IMR-90 (cell line): ENCODE measurements at places on chromosomes 11 and 22. TPM values are rescaled to one million over a fixed set of nuclear protein-coding genes. Genes with fewer than 3 reads are reported as not detected.

- H3K4me3 ChIP-seq = no peak overlapping the region
- H3K27ac ChIP-seq = no peak overlapping the region
- H3K27me3 ChIP-seq = no peaks in the 10 kb centered on the region
- H3K36me3 ChIP-seq = no peaks in the 10 kb centered on the region; the same call in 1 of the 2 replicates
- no peak for DNase-seq
Measured at GRCh38 chr11:96063053-96063452, 139.1 kb upstream of the MTMR2 start.

- H3K36me3 ChIP-seq = no peaks in the 10 kb centered on the region
- no peak overlapping the region; the same call in 1 of the 2 replicates for H3K27ac ChIP-seq
- DNase-seq = no peak
- peaks cover 14% of the 10 kb centered on the region for H3K27me3 ChIP-seq
- peaks cover 2% of the 10 kb centered on the region; the same call in 1 of the 2 replicates for H3K4me1 ChIP-seq
Measured at GRCh38 chr11:93542811-93543229, 371 bp downstream of the SMCO4 start.

DNA sequence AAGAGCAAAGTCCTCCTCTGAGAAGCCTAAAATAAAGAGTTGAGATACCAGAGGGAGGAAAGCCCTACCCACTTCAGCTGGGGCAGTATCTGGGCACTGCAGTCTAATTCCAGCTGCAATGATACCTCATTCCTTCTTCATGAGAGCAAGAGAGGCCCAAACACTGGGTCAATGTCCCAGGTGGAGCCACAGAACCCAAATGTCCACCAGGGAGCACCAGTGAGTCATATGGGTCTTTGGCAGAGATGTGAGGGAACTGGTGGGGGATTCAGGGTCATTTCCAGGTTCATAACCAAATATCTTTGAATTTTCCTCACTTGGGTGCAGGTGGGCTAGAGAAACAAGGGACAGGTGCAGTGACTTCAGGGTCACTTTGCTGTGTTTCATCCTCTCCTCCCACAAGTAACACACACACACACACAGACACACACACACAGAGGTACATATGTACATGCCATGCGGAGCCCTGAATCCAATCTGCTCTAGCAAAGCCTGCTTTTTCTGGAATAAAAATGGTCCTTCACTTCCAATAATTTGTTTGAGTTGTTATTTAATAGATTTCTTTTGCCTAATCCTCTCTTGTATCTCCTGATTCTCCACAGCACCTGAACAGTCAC, 585.4 kb downstream of the SOX6 start:
- H3K27me3 ChIP-seq = no peaks in the 10 kb centered on the region; the same call in 1 of the 2 replicates
- no peaks in the 10 kb centered on the region for H3K36me3 ChIP-seq
- H3K4me1 ChIP-seq = peaks cover 6% of the 10 kb centered on the region; the same call in 1 of the 2 replicates
- no peak overlapping the region for H3K27ac ChIP-seq
- peak; percentile 52 for DNase-seq

DNA sequence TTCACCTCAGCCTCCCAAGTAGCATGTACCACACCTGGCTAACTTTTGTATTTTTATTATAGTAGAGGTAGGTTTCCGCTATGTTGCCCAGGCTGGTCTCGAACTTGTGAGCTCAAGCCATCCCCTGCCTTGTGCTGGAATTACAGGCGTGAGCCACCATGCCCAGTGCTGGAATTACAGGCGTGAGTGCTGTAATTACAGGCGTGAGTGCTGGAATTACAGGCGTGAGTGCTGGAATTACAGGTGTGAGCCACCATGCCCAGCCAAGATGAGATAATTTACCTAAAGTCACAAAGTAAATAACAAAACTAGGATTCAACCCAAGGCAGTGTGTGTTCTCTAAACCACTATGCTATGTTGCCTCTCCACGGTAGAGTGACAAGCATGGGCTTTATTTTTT, 3.6 kb upstream of the UBXN1 start:
- peaks cover 4% of the 10 kb centered on the region for H3K36me3 ChIP-seq
- H3K27ac ChIP-seq = no peak overlapping the region
- no peak for DNase-seq
- H3K4me1 ChIP-seq = peaks cover 8% of the 10 kb centered on the region

DNA sequence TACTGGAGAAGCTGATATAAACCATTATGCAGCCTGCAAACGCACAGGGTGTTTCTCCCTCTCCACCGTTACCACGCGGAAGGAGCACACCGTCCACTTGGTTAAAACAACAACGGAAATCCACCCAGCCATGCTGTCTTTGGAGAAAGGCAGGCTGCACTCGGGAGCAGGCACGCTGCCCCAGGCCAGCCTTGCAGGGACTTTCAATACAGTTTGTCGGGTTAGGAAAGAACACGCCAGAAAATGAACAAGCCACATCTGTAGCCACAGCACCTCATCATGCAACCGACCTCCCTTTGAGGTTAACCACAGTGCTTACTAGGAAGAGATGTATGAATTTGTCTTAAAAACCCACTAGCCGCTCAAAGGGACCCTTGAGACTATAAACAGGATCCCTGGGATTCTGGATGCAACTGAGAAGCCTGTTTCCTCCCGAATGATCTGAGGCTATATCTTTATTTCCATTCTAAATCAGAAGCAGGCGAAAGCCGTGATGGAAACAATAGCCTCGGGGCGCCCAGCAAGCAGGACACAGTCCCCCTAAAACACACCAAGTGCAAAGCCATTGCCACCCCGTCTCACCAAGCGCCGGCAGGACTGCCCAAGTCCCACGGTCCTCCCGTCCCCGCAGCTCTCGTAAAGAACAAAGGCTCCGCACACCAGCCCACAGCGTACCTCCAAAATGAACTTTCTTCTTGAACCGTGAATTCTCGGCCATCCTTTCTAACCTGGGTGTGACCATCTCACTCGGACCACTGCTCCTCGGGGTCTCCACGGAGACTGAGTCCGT, 318.9 kb downstream of the CTTN start:
- H3K4me1 ChIP-seq = no peaks in the 10 kb centered on the region
- H3K27ac ChIP-seq = no peak overlapping the region
- no peaks in the 10 kb centered on the region for H3K36me3 ChIP-seq
- no peak overlapping the region for H3K4me3 ChIP-seq
- peaks cover 2% of the 10 kb centered on the region; the same call in 1 of the 2 replicates for H3K27me3 ChIP-seq

Gene SOX6
- 7.7 and 12.5 TPM in 2 replicates for total RNA-seq

Gene FOXRED1
- 15.1 and 15.3 TPM in 2 replicates for total RNA-seq

Gene NELL1
- not detected in 2 replicates for total RNA-seq

Gene DDTL
- 0.36 and 0.83 TPM in 2 replicates for total RNA-seq
